ENCODE measurements at places on chromosomes 4 and X. TPM values are rescaled to one million over a fixed set of nuclear protein-coding genes. Genes with fewer than 3 reads are reported as not detected.

- no peaks in the 10 kb centered on the region for H3K4me1 ChIP-seq
- no peak overlapping the region for H3K27ac ChIP-seq
- DNase-seq = no peak
- no peaks in the 10 kb centered on the region for H3K27me3 ChIP-seq
- no peaks in the 10 kb centered on the region for H3K36me3 ChIP-seq
Measured at GRCh38 chrX:121546317-121546716, 498.9 kb downstream of the GLUD2 start.

The FAT4 gene
- polyA plus RNA-seq = not detected

GRCh38 chr4:151315212-151315886 lies 10.1 kb downstream of the SH3D19 start:
- H3K36me3 ChIP-seq = no peaks in the 10 kb centered on the region
- H3K4me3 ChIP-seq = no peak overlapping the region
- no peak overlapping the region for H3K27ac ChIP-seq
- H3K27me3 ChIP-seq = peaks cover 4% of the 10 kb centered on the region
- DNase-seq = no peak

- no peak overlapping the region for H3K4me3 ChIP-seq
- H3K27ac ChIP-seq = no peak overlapping the region
- DNase-seq = no peak
- no peaks in the 10 kb centered on the region for H3K36me3 ChIP-seq
- H3K4me1 ChIP-seq = no peaks in the 10 kb centered on the region
- no peaks in the 10 kb centered on the region for H3K27me3 ChIP-seq
Measured at GRCh38 chr4:143575331-143575730, 61.8 kb downstream of the SMARCA5 start.

The BEND2 gene
- not detected for polyA plus RNA-seq

GRCh38 chr4:168592676-168593075 lies 95.8 kb downstream of the PALLD start:
- DNase-seq = no peak
- no peak overlapping the region for H3K4me3 ChIP-seq
- no peak overlapping the region for H3K27ac ChIP-seq
- H3K36me3 ChIP-seq = no peaks in the 10 kb centered on the region
